ENCODE measurements at places on chromosomes 16 and 17.
A peak's percentile ranks its signal among the peaks of the same experiment; 100 is the strongest.

DNA sequence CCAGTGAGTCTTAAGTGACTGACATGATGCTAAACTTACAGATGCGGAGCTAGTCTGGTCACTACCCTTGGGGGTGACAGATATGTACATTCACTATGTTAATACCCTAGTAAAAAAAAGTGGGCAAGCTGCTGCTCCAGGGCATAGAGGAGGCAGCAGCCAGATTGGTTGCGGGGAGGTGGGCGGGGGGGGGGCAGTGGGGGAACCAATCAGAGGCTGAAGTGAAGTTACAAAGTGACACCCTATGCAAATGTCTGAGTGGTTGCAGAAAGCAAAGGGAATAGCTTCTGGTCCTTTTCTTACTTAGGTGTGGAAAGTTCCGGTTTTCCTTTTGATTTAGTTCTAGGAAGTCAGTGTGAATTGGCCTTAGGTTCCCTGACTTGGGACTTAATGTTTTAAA is 12.1 kb downstream of the NDEL1 start:
- DNase-seq: no peak

- DNase-seq: peak; percentile 62
These were observed 548 bp downstream of the HAGH start for GRCh38 chr16:1825864-1826690.

DNA sequence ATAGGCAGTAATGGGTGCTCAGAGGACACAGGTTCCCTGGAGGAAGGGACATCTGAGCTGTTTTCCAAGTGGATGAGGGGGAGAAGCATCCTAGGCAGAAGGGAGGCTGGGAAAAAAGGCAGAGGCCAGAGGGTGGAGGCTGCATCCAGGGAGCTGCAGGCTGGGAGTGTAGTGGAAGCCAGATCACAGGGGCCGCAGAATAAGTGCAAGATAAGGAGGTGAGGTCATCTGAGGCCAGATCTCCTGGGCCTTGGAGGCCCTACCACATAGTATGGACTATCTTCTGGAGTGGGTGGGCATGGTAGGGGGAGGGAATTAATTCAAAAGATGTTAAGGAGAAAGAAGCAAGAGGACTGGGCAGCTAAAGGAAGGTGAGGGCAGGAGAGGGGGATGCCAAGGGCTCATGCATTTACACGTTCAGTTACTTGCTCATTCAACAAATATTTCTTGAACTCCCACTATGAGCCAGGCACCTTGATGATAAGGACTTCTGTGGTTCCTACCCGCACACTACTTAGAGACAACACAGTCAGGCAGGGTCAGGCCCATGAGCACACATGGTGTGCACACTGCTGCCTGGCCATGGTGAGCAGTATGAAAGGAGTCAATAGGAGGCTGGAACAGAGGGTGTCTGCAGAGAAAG is 2.4 kb upstream of the RIPOR1 start:
- no peak for DNase-seq

DNA sequence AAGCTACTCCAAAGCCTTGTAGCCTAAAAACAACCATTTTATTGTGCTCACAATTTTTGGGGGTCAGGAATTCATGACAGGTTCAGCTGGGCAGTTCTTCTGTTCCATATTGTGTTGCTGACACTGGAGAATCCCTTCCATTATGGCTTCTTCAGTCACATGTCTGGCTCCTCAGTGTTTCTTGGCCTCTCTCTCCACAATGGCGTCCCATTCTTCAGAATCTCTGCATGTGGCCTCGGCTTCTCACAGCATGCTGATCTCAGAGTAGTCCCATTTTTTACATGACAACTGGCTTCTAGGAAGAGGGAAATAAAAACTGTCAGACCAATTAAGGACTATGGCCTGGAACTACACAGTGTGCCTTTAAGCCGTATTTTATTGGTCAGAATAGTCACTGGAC is 49.7 kb downstream of the NF1 start:
- no peak for DNase-seq

- no peak for DNase-seq
These were observed 44.6 kb upstream of the ZNF469 start for GRCh38 chr16:88338111-88338510.

- no peak for DNase-seq
These were observed 24.2 kb downstream of the GPRC5B start for GRCh38 chr16:19860166-19861041.

DNA sequence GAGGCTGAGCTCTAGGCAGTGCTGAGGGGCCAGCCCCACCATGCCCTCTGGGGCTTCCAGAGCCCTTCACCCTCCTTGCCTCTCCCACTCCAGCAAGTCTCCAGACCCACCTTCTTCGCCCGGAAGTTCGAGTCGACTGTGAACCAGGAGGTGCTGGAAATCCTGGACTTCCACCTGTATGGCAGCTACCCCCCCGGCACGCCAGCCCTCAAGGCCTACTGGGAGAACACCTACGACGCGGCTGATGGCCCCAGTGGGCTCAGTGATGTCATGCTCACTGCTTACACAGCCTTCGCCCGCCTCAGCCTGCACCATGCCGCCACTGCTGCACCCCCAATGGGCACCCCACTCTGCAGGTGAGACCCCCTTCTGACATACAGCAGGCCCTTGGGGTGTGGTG is 10.5 kb downstream of the XYLT2 start:
- no peak for DNase-seq

DNA sequence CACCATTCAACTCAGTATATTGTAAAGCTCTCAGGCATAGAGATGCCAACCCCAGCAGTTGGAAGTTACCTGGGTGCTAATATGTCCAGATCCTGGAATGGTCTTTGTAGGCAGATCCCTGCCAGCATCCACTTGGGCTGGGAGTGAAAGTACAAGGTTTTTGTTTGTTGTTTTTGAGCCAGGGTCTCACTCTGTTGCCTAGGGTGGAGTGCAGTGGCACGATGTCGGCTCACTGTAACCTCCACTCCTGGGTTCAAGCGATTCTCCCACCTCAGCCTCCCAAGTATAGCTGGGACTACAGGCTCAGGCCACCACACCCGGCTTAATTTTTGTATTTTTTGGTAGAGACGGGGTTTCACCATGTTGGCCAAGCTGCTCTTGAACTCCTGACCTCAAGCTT is 177.6 kb downstream of the IRF8 start:
- DNase-seq: no peak

DNA sequence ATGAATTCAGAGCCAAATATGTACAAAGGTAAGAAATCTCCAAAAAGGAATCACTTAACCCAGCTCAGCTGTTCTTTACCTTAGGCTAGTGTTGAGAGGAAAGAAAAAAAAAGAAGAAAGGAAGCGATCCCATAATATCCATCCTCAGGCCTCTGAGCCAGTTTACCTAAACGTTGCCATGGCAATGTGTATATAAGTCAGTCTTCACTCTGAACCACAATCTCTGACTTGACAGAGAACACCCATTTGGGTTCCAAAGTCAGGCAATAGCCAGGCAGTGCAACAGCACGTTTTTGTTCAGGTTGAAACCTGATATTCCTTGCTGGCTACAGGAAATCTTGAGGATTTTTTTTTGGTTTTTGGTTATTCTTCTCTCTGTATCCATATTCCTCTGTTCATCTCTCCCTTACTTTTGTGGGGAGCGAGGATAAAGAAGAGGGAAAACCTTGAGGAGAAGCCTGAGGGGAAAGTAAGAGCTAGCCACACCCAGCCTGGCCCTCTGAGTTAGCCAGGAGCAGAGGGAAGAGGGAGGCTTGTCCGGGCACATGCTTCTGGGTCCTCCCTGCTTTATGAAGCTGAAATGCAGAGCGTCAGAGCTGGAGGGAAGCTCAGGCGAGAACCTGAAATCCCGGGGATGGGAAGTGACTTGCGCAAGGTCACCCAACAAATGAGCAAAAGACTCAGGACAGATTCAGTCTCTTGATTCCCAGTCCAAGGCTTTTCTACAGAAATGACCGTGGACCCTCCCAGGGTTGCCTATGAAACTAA is 152.7 kb downstream of the SOX9 start:
- DNase-seq: no peak

GRCh38 chr16:22677024-22677830 is 136.7 kb upstream of the HS3ST2 start:
- DNase-seq: no peak

DNA sequence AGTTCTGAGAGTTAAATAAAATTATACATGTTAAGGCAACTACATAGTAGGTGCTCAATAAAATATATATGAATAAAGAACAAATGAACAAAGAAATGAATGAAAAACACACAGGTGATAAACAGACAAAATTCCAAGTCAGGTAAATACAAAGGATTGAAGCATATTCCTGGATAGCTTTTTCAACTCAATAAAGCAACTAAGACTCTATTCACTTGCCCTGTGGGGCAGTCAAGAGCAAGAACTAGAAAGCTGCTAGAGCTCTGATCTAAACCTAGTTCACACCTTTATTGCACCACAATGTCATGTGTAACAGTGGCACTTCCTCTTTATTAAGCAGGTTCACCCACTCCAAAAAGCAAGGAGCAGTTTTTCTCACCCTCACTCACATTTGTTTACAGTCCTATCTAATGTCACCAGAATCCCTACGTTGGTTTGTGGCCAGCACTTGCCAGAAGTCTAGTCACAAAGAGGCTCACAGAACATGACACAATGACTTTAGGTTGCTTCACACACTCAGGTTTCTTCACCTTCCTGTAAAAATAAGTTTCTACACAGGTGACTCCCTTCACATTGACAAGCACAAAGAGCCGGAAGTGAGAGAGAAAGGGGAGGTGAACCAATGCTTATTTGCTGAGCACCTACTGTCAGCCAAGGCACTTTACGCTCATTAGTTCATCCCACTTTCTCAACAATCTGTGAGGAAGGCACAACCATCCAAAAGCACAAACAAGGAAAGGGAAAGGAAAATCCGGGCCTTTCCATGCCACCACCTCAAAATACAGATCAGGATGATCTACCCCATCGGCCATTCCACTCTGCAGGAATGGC is 70.8 kb downstream of the XPO6 start:
- DNase-seq: no peak

DNA sequence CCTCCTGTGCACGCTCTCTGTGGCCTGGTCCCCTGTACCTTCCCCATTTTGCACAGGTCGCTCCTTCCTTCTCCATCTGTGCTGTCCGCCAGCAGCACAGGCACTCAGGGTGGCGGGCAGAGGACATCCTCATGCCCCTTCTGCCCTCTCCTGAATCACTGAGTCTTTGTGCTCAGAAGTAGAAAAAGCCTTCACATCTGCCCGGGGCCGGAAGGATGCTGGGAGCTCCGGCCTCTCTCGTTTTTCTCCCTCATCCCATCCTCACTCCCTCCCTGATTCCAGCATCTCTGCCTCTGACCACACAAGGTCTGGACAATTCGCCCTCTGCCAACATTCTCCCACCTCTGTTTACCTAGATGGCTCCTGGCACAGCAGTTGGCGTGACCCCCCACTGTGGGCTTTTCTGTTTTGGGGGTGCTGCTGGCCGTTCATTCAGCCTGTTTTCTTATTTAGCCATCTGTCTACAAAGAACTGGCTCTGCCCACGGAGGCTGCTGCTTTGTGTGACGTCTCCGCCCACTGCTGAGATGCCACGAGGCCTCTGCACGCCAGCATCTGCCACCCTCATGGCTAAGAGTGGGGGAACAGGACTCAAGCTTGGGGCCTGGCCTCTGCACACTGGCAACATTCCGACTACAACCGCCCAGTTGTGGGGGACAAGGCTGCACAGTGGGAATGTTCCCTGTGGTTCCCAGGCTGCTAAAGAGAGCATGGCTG is 36.7 kb downstream of the SEC14L5 start:
- no peak for DNase-seq

DNA sequence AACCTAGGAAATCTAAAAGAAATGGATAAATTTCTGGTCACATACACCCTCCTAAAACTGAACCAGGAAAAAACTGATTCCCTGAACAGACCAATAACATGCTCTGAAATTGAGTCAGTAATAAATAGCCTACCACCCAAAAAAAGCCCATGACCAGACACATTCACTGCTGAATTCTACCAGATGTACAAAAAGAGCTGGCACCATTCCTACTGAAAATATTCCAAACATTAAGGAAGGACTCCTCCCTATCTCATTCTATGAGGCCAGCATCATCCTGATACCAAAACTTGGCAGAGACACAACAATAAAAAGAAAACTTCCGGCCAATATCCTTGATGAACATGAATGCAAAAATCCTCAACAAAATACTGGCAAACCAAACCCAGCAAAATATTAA is 52.9 kb downstream of the TTC19 start:
- DNase-seq: no peak

GRCh38 chr17:33137426-33137825 is 145.8 kb downstream of the SPACA3 start:
- no peak for DNase-seq

DNA sequence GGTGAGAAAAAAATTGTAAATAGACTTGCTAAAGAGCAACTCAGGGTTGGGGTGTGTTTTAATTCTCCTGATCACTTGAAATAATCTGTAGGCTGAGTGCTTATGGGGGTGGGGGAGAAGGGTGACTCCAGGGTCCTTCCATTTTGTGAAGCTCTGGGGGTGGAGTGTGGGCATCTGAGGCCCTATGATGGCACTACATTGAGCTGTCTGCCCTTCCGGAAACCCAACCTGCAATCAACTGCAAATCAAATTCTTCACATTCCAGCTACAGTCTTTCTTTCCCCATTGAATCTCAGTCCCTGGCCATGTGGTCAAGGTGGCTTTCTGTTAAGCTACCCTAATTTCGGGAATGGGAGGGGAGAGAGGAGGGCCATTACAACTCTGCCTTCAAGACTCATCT is 6.0 kb upstream of the CDC6 start:
- DNase-seq: no peak

DNA sequence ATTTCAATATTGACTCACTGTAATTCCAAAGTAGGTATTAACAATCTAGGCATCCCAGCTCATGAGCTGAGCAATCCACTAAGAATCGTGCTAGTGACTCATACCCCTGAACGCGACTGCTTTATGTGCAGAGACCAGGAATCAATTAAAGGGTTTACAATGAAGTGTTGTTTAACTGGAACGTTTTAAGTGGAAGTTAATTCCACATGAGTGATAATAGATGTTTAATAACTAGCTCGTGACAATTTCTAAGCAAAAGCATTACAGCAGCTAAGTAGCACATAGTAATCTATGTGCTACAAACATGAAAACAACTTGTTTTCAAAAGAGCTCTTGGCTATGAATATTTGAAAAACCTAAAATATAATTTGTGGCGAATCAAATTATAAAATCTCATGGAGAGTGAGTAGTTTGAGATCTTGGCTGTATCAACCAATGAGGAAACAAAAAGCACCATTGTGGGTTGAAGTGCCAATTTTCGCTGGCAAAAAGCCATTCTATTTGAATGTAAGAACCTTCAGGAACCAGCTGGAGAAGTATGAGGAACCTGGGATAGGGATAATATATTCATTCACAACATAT is 9.4 kb downstream of the GJC1 start:
- DNase-seq: no peak

- no peak for DNase-seq
These were observed 2.5 kb downstream of the RNF166 start for GRCh38 chr16:88703486-88704309.

GRCh38 chr16:49454426-49455180 is 81.0 kb downstream of the C16orf78 start:
- DNase-seq: no peak

GRCh38 chr17:75875940-75876189 is 2.5 kb downstream of the TRIM47 start:
- no peak for DNase-seq

Measured in HuH-7.5 (cell line).